ENCODE measurements at places on chromosomes 2 and 18.

GRCh38 chr2:3466966-3467365 is 52.4 kb downstream of the ADI1 start:
- DNase-seq, result no peak

DNA sequence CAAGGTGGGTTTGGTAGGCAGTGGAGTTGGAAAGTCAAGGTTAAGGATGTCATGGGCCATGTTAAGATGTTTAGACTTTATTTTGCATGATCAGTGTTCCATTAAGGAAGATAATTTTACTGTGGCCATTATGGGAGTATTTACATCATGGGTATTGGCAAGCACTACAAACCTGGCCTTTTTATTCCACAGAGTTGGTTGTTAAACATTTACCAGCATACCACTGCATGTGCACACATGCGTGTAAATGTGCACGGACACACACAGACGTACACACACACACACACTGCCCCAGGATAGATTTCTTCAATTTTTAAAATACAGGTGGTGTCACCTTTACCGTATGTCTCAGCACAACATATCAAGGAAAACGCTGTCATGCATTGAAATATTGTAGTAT is 51.4 kb upstream of the ITGA6 start:
- no peak for DNase-seq

DNA sequence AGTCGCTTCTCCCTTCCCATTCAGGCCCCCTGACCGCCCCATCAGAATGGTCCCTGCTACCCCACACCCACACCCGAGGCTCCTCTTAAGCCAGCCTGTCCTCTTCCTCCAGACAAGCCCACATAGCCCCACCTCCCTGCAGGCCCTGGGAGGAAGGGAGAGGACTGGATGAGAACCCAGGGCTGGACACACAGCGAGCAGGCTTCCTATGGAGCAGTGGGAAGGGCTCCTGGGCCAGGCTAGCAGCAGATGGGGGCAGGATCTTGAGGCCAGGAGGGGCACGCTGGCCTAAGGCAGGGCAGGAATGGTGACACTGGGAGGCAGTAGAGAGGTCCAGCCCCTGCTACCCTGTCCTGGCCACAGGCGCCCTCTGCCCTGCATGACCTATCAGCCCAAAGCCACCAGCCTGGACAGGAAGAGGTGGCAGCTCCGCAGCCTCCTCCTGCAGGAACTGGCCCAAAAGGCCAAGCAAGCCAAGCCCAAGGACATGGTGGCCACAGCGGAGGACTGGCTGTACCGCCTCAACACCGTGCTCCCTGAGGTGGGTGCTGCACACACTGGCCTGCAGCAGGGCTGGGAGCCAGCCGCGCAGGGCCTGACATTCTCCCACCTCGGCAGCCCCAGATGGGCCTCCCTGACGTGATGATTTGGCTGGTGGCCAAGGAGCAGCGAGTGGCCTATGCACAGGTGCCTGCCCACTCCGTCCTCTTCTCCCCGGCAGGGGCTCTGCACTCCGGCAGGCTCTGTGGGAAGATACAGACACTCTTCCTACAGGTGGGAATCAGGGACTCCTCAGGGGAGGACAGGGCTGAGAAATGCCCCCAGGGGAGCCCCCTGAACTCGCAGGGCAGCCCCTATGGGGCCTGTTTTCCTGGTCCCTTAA is 43.3 kb downstream of the FER1L5 start:
- no peak for DNase-seq

DNA sequence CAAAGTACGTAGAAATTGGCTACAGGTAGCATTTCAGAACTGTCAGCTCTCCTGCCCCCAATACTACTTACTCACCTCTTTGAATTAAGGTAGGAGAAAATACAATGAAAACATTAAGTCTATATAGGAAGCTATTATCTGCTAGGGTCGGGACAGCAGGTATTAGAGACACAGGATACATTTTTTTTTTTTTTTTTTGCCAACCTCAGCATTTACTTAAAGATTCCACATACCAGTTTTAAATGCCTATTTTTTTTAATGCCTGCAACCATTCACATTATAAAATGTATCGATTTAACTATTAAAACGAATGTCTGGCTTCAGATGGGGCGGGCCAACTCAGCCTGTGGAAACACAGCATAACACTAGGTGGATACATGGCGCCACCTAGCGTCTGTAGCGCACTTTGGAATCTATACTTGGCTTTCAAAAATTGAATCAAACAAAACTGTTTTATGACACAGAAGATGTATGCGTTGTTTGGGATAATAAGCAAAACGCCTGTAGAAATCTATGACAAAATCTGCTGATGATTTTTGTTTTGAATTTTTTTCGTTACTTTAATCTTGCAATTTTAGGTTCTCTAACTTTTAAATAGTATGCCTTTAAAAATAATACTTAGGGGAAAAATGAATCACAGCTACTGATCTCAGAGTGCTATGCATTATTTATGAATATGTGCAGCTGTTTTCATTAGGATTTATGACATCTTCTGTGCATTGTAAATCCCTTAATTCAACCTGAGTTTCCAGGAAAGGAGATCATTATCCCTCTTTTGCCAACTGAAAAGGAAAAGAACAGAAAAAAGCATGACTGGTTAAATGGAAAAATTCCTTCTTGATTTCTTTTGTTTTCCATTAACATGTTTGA is 261.0 kb downstream of the NYAP2 start:
- DNase-seq, result no peak

GRCh38 chr18:51654488-51655326 is 457.2 kb upstream of the MEX3C start:
- no peak for DNase-seq

Measured in retinal pigment epithelial cell (primary cell).